T-helper 9 cell (primary cell): ENCODE measurements at places on chromosomes 4 and X.

DNA sequence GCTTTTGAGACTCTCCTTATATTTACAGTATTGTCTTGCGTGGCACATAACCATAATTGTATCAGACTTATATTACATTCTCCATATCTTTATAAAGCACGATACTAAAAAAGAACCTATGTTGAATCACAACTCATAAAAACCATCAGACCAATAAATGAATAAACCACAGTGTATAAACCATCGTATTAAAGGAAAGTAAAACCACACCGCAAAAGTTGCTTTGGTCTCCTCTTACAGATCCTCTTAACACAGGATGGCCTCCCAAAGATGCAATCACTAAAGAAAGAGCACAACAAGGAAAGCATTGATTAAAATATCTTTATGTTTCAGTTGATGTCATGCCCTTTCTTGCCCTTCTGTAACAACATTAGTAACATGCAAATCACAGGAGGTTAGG lies 437.9 kb downstream of the AFF2 start:
- DNase-seq, result no peak

- DNase-seq, result no peak
These were observed 62.6 kb downstream of the PKD2 start for GRCh38 chr4:88070031-88070430.

DNA sequence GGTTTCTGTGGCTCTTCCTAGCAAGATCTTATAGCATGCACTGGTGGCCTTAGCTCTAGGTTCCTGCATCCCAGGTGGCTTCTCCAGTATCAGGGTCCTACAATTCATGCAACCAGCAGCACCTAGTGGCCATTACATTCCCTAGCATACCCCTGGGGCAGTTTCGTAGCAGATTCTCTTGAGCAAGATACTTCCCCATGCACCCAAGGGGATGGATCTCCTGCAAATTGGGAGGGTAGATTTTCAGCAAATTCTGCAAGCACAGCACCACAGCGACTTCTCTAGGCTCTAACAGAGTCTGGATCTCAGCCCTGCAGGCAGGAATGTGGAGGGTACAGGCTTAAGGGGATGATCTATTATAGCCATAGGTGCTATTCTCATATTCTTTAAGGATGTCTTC lies 13.1 kb upstream of the SLC9B1 start:
- no peak for DNase-seq

- DNase-seq, result no peak
These were observed 156.6 kb downstream of the GATB start for GRCh38 chr4:151604238-151604637.

DNA sequence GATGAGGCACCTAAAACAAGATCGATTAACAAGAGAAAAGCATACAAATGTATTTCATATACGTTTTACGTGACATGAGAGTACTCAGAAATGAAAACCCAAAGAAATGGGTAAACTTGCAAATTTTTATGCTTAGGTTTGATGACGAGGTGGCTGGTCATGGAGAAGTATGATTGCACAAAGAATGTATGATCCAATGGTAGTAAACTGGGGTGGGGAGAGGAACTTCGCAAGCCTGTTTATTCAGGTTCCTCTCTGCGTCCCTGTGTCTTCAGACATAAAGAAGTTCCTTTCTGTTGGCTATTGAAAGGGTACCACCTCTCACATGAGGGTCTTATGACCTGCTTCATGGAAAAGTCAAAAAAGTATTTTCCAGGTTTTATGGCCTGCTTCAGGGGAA lies 309.2 kb downstream of the BCOR start:
- DNase-seq, result no peak

- peak; percentile 27 for DNase-seq
These were observed 17.5 kb downstream of the TRAPPC2 start for GRCh38 chrX:13716905-13717304.

DNA sequence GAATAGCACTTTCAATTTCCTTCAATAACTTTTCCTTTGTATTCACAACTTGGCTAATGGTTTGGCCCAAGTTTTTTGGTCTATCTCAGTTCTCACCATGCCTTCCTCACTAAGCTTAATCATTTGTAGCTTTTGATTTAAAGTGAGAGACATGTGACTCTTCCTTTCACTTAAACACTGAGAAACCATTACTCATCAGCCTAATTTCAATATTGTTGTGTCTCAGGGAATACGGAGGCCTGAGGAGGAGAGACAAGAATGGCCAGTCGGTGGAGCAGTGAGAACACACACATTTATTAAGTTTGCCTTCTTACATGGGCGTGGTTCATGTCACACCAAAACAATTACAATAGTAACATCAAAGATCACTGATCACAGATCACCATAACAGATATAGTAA lies 56.7 kb downstream of the TSPAN5 start:
- DNase-seq, result no peak

GRCh38 chr4:165505958-165506837 lies 127.4 kb downstream of the CPE start:
- no peak for DNase-seq

- DNase-seq, result no peak
These were observed 790.8 kb downstream of the PCDH18 start for GRCh38 chr4:136741468-136741867.

DNA sequence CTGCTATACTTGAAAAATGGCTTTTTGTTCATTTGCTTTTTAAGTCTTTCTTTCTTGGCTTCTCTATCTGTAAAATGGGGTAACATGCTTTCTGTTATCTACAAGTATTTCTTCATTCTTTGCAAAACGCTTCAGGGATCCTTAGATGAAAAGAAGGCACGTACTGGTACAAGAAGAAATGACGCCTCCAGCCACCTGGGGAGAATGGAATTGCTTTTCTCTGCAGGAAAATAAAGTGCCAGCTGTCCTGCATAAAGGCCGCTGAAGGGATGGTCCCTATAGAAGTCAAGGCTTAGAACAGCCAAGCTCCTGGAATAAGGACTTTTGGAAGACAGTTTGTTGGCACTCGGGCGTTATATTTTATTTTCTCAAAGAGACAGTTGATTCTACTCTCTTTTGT lies 210.8 kb upstream of the RASGEF1B start:
- no peak for DNase-seq

DNA sequence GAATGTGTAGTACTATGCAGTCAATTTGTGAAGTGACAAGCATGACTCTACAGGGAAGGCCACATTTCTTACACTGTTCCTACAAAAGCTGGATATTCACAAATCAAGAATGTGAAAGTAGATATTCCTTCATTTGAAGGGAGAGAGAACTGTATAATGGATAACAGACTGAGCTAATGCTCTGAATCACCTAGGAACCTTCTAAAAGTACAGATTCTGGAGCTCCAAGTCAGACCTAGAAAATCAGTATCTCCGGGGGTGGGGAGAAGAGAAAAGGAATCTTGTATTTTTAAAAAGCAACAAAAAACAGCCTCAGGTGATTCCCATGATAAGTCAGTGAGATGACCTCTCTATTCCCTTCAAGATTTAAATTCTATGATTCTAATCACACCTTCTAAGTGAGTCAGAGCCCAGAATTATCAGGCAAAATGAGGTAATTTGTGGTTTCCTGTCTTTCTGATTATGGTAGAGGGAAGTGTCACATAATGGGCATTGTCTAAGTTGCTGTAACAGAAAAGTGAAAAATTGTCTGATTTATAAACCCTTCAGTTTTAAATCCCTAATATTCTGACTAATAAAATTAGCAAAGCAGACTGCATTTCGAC lies 80.9 kb downstream of the IL21 start:
- no peak for DNase-seq

DNA sequence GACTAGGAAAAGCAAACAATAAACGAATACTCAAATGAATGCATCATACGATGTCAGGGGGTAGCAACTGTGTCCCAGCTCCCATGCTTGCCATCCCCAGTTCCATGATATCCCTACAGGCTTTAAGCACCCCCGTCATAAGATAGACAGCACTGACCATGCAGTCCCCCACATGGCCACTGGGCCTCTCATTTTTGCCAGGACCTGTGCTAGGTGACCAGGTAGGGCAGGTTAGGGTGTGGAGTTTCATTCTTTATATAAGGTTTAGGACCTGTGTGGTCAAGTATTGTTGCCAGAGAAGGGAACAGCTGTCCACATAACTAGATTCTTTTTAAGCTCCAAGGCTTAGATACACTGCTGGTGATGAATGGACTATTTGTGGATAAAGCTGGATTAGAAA lies 9.7 kb downstream of the PPEF2 start:
- no peak for DNase-seq

DNA sequence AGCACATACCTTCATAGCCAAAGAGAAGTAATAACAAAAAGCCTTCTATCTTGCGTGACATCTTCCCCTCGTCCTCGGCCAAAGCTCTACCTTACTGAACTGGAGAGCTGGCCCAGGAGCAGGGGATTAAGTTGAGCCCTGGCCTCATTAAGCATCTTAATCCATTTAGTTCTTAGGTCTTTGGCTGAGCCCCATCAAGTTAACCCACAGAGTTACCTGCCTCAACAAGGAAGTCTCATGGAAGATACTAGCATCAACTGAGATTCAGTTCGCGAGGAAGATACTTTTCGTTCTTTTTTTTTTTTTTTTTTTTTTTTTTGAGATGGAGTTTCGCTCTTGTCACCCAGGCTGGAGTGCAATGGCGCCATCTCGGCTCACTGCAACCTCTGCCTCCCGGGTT lies at the start of gene RS1:
Gene RS1 (minus strand): TSS at position 101 of the 400 bp plus-strand sequence. CDS start 40 bp downstream, at position 61.
- DNase-seq, result no peak

- no peak for DNase-seq
These were observed 3.9 kb downstream of the LOC101059915 start for GRCh38 chrX:71671043-71671780.

- no peak for DNase-seq
These were observed 38.1 kb downstream of the MID1 start for GRCh38 chrX:10582215-10582733.

GRCh38 chrX:94045724-94046123 lies 371.7 kb downstream of the FAM133A start:
- DNase-seq, result no peak

DNA sequence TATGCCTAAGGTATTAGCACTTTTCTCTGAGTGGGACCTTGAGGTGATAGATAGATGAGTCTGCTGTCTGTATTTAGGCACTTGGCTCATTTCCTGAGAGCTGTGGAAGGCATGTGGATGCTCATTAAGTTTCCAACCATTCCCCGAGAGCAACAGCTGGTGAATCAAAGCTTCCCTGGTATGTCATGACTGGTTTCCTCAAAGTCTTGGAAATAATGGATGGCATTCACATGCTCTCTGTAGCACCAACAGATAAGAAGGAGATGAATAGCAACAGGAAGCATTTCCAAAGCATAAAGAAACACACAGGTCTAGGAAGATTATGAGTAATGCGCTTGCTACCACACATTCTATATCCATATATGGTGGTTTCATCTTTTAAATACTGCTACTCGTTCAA lies 118.3 kb upstream of the ETNPPL start:
- DNase-seq, result no peak

- no peak for DNase-seq
These were observed 19.5 kb upstream of the HADH start for GRCh38 chr4:107970063-107970798.

- DNase-seq, result no peak
These were observed 6.5 kb downstream of the P2RY4 start for GRCh38 chrX:70253377-70254062.

GRCh38 chr4:142813388-142813787 lies 32.7 kb downstream of the INPP4B start:
- DNase-seq, result no peak

- DNase-seq, result no peak
These were observed at the start of gene ANK2 for GRCh38 chr4:113049421-113050370. Gene ANK2, plus strand, starts transcription at chr4:113049653. Its CDS starts 76 bp downstream, at chr4:113049729.

DNA sequence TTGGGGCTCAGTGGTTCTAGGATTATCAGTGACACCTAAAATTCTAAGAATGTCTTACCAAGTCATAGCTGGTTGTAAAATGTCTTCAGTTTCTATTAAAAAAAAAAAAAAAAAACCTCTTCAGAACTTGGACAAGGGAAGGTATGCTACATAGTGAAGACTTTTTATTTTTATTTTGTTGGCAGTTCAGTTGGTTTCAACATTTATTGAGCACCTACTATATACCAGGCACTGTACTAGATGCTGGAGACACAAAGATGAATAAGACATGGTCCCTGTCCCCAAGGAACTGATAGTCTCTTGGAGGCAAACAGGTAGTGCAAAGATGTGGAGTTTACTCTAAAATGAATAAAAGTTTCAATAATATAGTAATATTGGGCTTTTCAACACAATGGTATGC lies 8.9 kb upstream of the BBS7 start:
- no peak for DNase-seq

GRCh38 chr4:108415389-108415788 lies 205.0 kb upstream of the RPL34 start:
- DNase-seq, result no peak
